ENCODE measurements at places on chromosomes 7 and 10. TPM values are rescaled to one million over a fixed set of nuclear protein-coding genes. Genes with fewer than 3 reads are reported as not detected.

DNA sequence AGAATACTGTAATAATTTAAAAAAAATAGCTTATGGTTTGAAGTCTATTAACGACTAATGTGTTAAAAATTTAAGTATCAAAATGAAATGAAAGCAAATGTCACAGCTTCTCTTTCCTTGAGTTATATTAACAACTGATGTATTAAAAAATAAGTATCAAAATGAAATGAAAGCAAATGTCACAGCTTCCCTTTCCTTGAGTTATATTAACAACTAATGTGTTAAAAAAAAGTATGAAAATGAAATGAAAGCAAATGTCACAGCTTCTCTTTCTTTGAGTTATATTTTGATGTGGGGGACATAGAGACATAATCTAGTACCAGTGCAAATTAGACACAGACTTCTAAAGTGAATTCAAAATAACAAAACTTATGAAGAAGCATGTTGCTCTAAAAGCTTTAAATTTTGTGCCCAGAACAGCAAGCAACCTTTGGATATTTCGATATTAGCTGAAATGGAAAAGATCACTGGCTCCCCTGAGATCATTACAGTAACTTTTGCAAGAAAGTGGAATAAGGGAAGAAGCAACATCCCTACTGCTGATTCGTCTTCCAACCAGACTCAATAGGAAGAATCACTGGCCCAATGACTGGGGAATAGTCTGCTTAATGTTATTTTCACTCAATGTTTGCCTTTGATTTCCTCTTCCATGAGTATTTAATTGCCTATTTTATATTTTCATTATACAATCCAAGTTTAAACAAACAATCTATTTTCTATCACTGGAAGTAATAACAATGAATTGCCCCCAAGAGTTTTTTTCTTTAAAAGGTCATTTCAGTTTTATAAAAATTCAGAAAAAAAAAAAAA is 8.0 kb downstream of the SKAP2 start:
- no peak for DNase-seq
- H3K27ac ChIP-seq: peak overlapping the region; percentile 68
- H3K27me3 ChIP-seq: peaks cover 28% of the 10 kb centered on the region
- no peaks in the 10 kb centered on the region for H3K4me1 ChIP-seq

GRCh38 chr10:96833220-96834001 is 1.3 kb downstream of the LCOR start:
- H3K36me3 ChIP-seq: no peaks in the 10 kb centered on the region
- peak; percentile 27 for DNase-seq
- H3K4me3 ChIP-seq: peak overlapping the region; percentile 96

DNA sequence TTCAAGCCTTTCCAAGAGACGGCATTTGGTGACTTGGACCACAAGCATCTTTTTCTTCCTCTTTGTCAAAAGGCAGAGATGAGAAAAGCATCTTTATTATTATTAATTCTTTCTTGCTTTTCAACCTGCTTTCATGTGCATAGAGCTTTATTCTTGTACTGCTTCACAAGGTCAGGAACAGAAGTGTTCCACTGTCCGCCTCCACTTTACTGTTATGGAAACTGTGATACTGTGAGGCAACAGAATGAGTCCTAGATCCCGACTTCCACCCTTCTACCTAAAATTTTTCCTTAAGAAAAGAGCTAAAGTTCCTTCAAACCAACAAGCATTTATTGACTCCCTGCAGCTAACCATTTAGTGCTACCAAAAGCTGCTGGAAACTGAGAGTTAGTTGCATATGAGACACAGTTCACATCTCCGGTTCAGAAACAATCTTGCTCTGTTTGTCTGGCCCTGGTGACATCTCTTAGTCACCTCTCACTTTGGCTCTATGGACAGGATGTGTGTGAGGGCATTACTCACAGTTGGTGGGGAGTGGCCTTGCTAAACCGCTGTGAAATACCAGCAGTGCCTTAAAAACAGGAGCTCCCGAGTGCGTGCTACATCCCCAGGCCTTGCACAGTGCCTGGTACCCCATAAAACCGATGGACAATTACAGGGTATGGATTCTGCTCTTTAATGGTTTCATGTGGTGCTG is 77.1 kb upstream of the TRIL start:
- H3K36me3 ChIP-seq: no peaks in the 10 kb centered on the region
- H3K27me3 ChIP-seq: no peaks in the 10 kb centered on the region

- H3K36me3 ChIP-seq: peaks cover 9% of the 10 kb centered on the region
- no peak overlapping the region for H3K27ac ChIP-seq
- no peaks in the 10 kb centered on the region for H3K27me3 ChIP-seq
- no peak for DNase-seq
These were observed 3.5 kb downstream of the FKBP14 start for GRCh38 chr7:30022991-30023390.

The LUC7L2 gene
- 133 TPM for total RNA-seq

The ARMC10 gene
- 118 TPM for total RNA-seq

DNA sequence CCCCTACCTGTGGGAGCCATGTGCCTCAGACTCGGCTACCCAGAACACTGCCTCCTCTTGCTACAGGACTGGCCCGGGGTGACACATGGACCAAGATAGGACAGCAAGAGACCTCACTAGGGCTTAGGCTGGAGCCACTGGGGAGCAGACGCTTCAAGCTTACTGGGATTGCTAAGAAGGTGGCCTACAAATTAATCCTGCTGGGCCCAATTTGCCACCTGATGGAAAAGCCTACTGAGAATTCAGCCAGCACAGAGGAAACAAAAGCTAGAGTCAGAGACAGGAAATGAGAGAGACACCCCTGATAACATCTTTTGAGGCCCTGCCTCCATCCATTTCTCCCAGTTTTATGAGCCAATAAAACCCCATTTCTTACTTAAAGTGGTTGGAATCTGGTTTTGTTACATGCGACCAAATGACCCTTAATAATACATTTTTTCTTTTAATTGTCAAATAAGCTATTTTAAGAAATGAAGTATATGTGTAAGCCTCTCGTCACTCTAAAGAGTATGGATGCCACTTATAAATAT is 282.1 kb downstream of the CXCL12 start:
- H3K4me3 ChIP-seq: no peak overlapping the region
- H3K27me3 ChIP-seq: no peaks in the 10 kb centered on the region
- no peak overlapping the region for H3K27ac ChIP-seq
- H3K4me1 ChIP-seq: no peaks in the 10 kb centered on the region
- DNase-seq: no peak

- no peak overlapping the region for H3K4me3 ChIP-seq
- DNase-seq: peak; percentile 42
- H3K36me3 ChIP-seq: no peaks in the 10 kb centered on the region
- no peaks in the 10 kb centered on the region for H3K4me1 ChIP-seq
These were observed 277.4 kb upstream of the LYZL1 start for GRCh38 chr10:29011516-29011915.

The CRPPA gene
- 0.58 TPM for total RNA-seq

- H3K4me1 ChIP-seq: no peaks in the 10 kb centered on the region
- H3K36me3 ChIP-seq: no peaks in the 10 kb centered on the region
- no peak overlapping the region for H3K27ac ChIP-seq
- no peak overlapping the region for H3K4me3 ChIP-seq
- no peak for DNase-seq
These were observed 41.1 kb upstream of the PRPS1L1 start for GRCh38 chr7:18068745-18069144.

The TCAF2 gene
- total RNA-seq: 2.6 TPM

- H3K36me3 ChIP-seq: no peaks in the 10 kb centered on the region
- no peaks in the 10 kb centered on the region for H3K4me1 ChIP-seq
- H3K27me3 ChIP-seq: no peaks in the 10 kb centered on the region
- H3K27ac ChIP-seq: no peak overlapping the region
These were observed 641.0 kb upstream of the NRP1 start for GRCh38 chr10:33975481-33975880.

DNA sequence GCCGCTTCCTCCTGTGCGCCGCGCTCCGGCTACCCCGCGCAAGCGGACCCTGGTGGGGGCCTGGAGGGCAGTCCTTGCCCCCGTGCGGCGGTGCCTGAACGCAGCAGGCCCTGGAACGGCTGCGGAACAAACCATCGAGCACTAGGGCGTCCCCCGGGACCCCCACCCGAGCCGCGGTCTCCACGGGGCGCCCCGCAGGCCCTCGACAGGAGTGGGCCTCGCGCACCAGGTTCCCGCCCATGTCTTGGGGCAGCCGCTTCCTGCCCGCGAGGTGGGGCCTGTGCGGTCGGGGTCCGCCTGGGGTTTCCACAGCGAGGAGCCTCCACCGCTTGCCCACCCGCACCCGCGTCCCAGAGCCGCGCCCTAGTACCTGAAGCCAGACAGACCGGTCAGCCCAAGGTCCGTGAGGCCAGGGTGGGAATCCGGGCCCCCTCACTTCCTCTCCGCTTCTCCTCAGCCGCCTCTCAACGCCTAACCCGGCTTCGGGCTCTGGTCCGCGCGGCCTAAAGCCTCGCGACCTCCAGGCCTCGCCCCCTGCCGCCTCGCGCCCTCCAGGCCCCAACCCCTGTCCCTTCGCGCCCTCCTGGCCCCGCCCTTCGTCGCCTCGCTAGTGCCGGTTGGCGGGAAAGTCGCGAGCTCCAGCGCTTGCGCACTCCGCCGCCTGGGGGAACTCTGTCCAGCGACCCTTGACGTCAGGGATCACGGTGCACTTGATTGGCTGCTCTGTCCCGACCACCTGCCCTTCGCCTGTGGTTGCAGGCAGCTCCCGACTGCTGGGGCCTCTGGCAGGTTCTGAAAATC is 7.0 kb upstream of the GBX1 start:
- H3K27me3 ChIP-seq: peaks cover 95% of the 10 kb centered on the region
- H3K4me3 ChIP-seq: no peak overlapping the region

GRCh38 chr7:108384716-108385483 is 71.3 kb downstream of the NRCAM start:
- no peaks in the 10 kb centered on the region for H3K36me3 ChIP-seq
- DNase-seq: no peak

DNA sequence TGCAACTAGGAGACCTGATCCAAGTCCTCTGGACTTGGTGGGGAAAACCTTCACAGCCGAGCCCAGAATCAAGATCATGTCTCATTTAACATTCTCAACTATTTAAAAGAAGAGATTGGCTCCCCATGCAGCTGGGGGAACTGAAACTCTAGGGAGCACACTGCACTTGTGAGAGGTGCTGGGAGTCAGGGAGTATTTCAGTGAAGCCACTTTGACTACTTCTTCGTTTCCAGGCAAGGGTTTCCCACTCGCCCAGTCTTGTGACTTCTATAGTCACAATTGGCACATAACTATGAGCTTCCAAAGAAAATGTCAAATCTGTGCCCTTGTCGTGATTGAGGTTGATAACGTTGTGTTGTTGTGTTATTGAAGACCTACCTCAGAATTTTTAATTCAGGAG is 62.9 kb downstream of the AKR1B1 start:
- H3K4me1 ChIP-seq: no peaks in the 10 kb centered on the region
- H3K27me3 ChIP-seq: no peaks in the 10 kb centered on the region
- DNase-seq: no peak
- no peaks in the 10 kb centered on the region for H3K36me3 ChIP-seq
- no peak overlapping the region for H3K27ac ChIP-seq

DNA sequence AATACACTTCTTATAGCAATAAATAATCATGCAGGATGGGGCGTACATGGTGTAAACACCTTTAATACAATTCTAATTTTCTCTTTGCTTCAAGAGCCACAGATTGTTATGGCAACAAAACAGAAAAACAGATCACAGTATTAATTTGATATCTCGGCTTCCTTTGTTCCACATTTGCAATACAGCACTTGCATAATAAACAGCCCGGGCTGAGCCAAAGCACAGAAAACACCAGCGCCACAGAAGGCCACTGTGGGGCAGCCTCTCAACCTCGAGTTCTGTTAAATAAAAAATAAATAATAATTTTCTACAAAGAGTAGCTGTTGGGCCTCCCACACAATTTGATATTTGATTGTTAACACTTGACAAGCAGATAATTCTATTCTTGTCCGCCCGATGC is 255.9 kb downstream of the USP6NL start:
- H3K4me1 ChIP-seq: no peaks in the 10 kb centered on the region
- H3K27me3 ChIP-seq: no peaks in the 10 kb centered on the region
- H3K4me3 ChIP-seq: no peak overlapping the region
- H3K27ac ChIP-seq: no peak overlapping the region
- no peaks in the 10 kb centered on the region for H3K36me3 ChIP-seq
- DNase-seq: no peak

- no peak overlapping the region for H3K4me3 ChIP-seq
- DNase-seq: no peak
- H3K27me3 ChIP-seq: no peaks in the 10 kb centered on the region
- H3K27ac ChIP-seq: no peak overlapping the region
These were observed 200.9 kb downstream of the GRID1 start for GRCh38 chr10:86165666-86166065.

DNA sequence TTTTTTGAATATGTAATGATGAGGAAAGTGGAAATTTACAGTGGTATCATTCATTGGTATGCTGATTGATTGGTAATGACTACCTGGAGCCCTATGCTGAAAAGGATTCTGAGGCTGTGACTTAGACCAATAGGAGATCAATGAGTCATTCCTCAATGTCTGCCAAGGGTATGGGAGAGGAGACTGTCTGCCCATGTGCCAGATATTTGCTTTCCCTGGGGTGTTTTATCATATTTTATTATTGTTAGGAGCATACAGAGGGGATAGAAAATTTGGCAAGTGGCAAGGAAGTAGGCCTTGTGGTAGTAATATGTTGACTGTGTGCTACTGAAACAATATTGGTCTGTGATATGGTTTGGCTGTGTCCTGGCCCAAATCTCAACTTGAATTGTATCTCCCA is 54.8 kb downstream of the ASAH2B start:
- H3K27me3 ChIP-seq: no peaks in the 10 kb centered on the region
- H3K4me1 ChIP-seq: no peaks in the 10 kb centered on the region
- no peak for DNase-seq

- DNase-seq: no peak
- no peaks in the 10 kb centered on the region for H3K4me1 ChIP-seq
- H3K27me3 ChIP-seq: no peaks in the 10 kb centered on the region
- no peak overlapping the region for H3K4me3 ChIP-seq
- peaks cover 68% of the 10 kb centered on the region for H3K36me3 ChIP-seq
- no peak overlapping the region for H3K27ac ChIP-seq
These were observed 87.5 kb downstream of the VOPP1 start for GRCh38 chr7:55484834-55485233.

The INHBA gene
- total RNA-seq: 0.58 TPM

DNA sequence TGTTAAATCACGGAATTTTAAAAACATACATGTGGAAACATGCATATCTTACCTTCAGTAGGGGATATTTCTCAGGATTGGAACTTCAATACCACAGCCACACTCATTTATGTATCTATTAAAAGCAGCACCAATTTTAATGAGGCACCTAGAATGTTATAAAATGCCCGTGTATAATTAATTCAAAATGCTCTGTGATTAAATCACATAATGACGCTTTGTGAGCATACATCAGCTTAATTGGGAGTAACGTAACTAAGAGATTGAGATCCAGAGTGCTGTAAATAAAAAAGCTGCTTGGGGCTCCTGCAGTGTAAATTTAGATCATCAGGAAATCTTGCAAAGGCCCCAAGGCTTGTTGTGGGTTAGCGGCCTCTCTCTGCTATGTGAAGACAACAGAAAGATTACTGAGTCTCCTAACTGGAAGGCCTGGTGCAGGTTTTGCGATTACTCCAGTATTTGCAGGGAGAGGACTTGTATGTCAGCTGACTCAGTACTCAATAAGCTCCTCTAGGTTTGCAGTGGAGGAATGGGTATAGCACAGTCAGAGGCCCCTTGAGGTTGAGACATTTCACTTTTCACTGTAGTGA is 195.5 kb upstream of the PHYHIPL start:
- no peak for DNase-seq
- no peaks in the 10 kb centered on the region for H3K36me3 ChIP-seq
- no peak overlapping the region for H3K27ac ChIP-seq
- H3K27me3 ChIP-seq: no peaks in the 10 kb centered on the region

GRCh38 chr7:38306914-38307313 is 33.5 kb upstream of the TARP start:
- H3K4me1 ChIP-seq: peaks cover 17% of the 10 kb centered on the region
- no peak overlapping the region for H3K4me3 ChIP-seq
- H3K27me3 ChIP-seq: peaks cover 5% of the 10 kb centered on the region
- no peak overlapping the region for H3K27ac ChIP-seq
- H3K36me3 ChIP-seq: no peaks in the 10 kb centered on the region
- DNase-seq: no peak

Data from stomach (tissue), 19 donors.